Activated naive CD4-positive, alpha-beta T cell (primary cell): ENCODE measurements at places on chromosomes 5 and 9.

DNA sequence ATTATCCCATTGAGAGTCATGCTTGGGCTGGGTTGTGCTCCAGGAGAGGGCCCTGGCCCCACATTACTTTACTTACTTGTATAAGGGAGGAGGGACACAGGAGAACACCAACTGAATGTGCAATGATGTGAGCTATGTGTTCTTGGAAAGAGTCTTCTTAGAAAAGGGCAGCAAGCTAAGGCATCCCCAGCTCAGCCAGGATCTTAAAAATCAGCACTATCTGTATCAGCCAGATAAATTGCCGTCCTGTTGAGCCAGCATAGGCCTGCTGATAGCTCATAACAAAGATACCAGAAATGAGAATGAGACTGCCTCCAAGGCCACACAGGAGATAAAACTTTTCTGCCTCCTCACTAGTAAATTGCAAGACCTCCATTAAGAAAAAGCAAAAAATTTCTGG is 357.5 kb downstream of the CAAP1 start:
- no peak for DNase-seq

DNA sequence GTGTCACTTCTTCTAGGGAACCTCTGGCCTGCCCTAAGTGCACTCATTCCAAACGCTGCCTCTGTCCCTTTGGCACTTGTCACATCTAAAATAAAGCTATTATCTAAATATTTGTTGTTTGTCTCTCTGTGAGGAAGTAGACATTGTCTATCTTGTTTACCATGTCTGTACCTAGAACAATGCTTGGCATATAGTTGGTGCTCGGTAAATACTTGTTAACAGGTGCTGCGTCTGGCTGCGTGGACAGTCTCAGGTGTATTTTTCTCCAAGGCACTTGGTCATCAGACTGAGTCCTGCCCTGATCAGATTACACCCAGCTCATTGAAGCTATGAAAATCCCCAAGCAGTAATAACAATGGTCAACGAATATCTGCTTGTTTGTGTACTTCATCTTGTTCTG is 174.9 kb upstream of the SMIM23 start:
- no peak for DNase-seq

- DNase-seq = no peak
Measured at GRCh38 chr5:113989278-113989912, 372.5 kb upstream of the KCNN2 start.

DNA sequence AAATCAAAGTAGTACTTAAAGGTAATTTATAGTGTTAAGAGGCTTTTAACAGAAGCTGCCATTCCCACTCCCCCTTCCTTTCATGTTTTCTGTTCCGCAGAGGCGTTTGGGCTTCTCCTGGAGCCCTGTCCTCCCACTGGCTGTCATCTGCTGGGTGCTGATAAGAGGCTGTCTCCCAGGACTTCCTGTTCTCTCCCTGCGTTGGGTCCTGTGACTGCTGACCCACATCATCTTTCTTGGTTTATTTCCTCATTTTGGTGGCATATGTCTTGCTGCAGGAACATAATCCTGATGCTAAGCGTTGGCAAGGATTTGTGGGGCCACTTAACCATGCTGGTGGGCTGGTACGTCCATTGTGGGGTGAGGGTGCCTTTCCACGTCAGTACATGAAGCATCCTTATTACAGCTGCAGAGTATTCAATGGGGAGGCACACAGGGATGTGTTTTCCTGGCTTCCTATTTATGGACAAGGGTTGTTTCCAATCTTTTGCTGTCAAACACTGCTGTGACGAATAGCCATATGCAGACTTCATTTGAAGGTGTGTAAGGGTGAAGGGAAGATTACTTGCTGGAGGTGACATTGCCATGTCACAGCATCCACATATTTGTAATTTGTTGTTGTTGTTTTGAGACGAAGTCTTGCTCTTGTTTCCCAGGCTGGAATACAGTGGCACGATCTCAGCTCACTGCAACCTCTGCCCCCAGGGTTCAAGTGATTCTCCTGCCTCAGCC is 22.3 kb upstream of the RNF130 start:
- DNase-seq = no peak

DNA sequence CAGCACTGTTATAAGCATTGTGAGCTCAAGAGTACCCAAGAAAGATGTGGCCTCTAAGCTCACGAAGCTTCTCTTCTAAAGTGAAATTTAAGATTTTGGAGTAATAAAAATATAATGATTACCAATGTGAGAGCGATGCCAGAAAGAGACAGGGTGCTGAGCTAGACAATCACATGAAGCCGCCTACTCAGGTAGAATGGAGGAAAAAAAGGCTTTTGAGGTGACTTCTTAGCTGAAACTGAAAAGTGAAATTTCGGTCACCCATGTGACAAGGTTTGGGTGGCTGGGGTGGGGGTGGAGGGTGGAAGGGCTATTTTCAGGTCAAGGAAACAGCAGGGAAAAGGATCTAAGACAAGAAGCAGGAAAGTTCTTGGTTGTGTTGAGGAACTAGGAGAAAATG is 388.2 kb upstream of the WWC1 start:
- DNase-seq = no peak

- DNase-seq = no peak
Measured at GRCh38 chr5:153617190-153617589, 126.7 kb downstream of the GRIA1 start.

DNA sequence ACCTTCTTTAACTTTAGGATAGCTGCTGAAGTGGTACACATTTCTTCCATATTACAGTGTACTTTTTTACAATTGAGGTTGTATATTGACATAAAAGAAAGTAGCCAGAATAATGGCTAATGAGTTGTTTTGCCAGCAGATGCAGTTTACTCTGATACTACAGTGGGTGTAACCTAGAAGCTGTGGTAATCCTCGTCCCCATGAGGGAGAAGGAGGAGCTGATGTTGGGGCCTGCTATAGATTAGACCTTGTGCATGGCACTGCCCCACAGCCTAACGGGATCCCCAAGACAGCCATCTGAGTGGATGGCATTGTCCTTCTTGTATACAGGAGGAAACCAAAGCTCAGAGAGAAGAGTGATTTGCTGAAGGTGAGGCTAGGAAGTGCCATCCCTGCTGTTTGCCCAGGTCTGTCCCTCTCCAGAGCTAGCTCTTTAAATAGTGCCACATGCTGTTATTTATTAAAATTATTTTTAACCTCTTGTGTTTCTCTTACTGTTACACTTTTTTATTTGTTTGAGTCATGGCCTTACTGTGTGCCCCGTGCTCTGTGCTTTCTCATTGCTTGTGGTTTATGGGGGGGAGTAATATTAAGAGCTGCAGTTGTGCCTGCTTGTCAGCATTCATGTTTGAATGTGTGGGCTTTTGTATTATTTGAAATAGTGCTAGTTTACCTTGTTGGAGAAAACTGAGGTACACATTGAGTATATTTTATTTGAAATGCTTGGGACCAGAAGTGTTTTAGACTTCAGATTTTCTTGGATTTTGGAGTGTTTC is 65.3 kb downstream of the ICE1 start:
- no peak for DNase-seq

- no peak for DNase-seq
Measured at GRCh38 chr5:138212828-138213160, 329 bp downstream of the CDC23 start.

- DNase-seq = no peak
Measured at GRCh38 chr5:52727576-52727975, 60.1 kb upstream of the ITGA1 start.

DNA sequence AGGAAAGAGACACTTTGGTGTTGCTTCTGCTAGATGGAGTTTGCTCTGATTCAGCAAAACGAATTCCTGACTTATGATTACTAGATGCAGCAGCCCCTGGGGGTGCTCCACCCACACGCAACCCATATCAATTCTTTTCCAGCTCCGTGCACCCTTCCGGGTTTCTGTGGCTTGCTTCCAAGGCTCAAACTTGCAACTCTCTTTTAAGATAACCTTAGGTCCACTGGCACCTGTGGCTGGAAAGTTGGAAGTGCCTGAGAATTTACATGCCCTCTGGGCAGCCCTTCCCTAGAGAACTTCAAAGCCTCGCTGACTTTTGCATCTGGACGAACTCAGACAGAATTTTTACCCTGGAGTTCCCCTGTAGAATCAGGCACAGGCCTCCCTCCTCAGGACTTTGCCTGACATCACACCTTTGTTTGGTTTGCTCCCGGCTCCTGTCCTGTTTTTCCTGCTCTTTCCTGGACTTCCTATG is 224.9 kb downstream of the SNX18 start:
- DNase-seq = no peak

GRCh38 chr9:132756214-132756845 is 86.1 kb downstream of the GTF3C4 start:
- no peak for DNase-seq

- peak; percentile 67 for DNase-seq
Measured at GRCh38 chr5:147782110-147783028, at the start of gene JAKMIP2. Gene JAKMIP2, minus strand, starts transcription at chr5:147782728. Its CDS starts 110,922 bp downstream, at chr5:147671806.

GRCh38 chr9:133882849-133883755 is 109.0 kb downstream of the VAV2 start:
- no peak for DNase-seq

DNA sequence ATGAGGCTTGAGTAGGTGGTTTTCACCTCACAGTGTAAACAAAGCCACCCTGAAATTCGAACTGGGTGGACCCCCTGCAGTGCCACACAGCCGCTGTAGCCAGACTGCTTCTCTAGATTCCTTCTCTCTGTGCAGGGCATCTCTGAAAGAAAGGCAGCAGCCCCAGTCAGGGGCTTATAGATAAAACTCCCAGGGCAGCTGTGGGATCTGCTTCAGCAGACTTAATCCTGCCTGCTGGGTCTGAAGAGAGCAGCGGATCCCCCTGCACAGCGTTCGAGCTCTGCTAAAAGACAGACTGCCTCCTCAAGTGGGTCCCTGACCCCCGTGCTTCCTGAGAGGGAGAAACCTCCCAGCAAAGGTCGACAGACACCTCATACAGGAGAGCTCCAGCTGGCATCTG is 71.4 kb downstream of the CARTPT start:
- no peak for DNase-seq
